ENCODE measurements at places on chromosomes 4 and X. TPM values are rescaled to one million over a fixed set of nuclear protein-coding genes. Genes with fewer than 3 reads are reported as not detected.

Gene P2RY4
- not detected for total RNA-seq

Gene H2BW2
- not detected for total RNA-seq

Gene USP51
- 1.1 TPM for total RNA-seq

DNA sequence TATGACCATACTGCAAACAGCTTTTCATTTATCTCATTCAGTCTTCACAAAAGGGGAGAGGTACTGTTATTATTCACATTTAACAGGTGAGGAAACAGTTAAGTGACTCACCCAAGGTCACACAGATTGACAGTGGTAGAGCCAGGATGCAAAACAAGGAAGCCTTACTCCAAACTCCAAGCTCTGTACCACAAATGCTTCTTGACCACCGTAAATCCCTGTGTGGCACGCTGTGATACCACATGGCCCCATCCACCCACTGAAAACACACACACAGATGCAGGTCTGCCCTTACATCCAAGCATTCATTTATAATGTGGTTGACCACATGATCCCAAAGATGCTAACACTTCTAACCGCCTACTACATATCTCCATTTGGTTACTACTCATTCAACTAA, 129.5 kb downstream of the TSPAN5 start:
- DNase-seq = no peak

DNA sequence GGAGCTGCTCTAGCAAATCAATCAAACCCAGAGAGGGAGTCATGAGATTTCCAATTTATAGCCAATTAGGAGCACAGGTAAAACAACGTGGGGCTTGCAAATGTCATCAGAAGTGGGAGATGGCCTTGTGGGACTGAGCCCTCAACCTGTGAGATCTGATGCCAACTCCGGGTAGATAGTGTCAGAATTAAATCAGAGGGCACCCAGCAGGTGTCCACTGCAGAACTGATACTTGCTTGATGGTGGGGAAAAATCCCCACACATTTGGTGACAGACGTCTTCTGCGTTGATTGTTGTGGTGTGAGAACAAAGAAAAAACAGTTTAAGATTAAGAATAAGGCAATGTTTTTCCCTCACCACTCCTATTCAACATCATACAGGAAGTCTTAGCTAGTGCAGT, 1402.8 kb downstream of the RAPGEF2 start:
- DNase-seq = no peak

DNA sequence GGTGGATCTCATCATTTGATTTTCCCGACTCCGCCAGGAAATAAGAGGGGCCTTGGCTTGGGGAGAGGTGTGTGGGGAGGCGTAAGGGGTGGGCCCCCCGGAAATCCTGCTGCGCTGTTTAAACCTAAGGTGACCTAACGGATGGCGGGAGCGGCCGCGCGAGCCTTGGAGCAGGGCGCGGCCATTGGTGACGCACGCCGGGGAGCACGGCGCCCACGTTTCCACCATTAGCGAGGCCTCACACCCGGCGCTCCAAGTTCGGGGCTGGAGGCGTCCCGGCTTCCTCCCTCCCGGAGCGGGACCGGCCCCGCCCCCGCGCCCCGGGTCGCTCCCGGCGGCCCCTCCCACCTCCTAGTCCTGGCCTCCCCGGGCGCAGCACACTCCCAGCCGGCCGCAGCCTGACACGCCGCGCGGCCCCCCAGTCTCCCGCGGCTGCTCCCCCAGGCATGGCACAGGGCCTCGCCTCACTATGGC, at the start of gene SMS:
Gene SMS, plus strand, starts transcription at position 354 of the 474 bp plus-strand sequence. Its CDS starts 116 bp downstream, at position 470.
- DNase-seq = peak; percentile 61

Measured in HFFc6 (cell line).